ENCODE measurements at places on chromosomes 5 and 9.

DNA sequence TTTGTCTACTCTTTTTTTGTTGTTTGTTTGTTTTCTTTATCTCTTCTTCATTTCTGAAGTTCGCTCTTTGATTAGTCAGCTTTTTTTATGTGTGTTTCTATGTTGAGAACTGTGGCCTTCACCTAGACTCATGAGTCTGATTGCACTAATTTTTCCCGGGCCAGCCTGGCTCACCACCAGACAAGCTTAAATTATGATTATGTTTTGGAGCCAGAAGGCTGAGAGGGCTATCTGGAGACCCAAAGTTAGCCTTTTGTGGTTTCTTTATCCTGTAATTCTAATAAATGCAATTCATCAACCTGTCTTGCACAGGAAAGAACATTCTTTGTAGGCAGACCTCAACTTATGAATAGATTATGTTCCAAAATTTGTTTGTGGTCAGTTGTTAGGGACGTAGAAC is 20.8 kb upstream of the ACTBL2 start:
- no peak for DNase-seq

GRCh38 chr5:76402251-76402885 is 717 bp upstream of the IQGAP2 start:
- no peak for DNase-seq

DNA sequence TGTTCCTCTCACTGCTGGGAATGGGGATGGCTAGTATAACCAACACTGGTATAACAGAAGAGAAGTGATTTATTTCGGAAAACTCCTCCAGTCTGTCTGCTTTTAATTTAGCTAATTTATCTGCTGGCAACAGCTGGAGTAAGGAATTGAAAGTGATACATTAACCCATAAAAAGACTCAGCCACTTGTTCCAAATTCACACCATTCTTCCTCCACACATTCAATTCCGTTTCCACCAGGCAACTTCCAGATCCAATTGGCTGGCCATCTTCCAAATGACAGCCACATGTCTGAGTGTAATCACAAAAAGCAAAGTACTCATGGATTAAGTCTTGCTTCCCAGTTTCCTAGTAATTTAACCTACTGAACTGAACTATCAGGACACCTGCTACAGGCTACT is 77.1 kb upstream of the RETREG1 start:
- no peak for DNase-seq

- no peak for DNase-seq
These were observed 380.3 kb downstream of the GADD45G start for GRCh38 chr9:89985068-89985467.

- no peak for DNase-seq
These were observed 382.3 kb downstream of the ACTL7B start for GRCh38 chr9:108473209-108474112.
